ENCODE measurements at places on chromosomes 5 and 9.

- H3K4me3 ChIP-seq, result no peak overlapping the region
- no peaks in the 10 kb centered on the region for H3K36me3 ChIP-seq
Observed at GRCh38 chr5:39302472-39302871, 61.8 kb downstream of the C9 start.

- H3K4me1 ChIP-seq, result no peaks in the 10 kb centered on the region
- H3K4me3 ChIP-seq, result no peak overlapping the region
- DNase-seq, result no peak
- no peaks in the 10 kb centered on the region for H3K27me3 ChIP-seq
- H3K27ac ChIP-seq, result no peak overlapping the region
Observed at GRCh38 chr9:25889661-25890060, 211.4 kb upstream of the TUSC1 start.

DNA sequence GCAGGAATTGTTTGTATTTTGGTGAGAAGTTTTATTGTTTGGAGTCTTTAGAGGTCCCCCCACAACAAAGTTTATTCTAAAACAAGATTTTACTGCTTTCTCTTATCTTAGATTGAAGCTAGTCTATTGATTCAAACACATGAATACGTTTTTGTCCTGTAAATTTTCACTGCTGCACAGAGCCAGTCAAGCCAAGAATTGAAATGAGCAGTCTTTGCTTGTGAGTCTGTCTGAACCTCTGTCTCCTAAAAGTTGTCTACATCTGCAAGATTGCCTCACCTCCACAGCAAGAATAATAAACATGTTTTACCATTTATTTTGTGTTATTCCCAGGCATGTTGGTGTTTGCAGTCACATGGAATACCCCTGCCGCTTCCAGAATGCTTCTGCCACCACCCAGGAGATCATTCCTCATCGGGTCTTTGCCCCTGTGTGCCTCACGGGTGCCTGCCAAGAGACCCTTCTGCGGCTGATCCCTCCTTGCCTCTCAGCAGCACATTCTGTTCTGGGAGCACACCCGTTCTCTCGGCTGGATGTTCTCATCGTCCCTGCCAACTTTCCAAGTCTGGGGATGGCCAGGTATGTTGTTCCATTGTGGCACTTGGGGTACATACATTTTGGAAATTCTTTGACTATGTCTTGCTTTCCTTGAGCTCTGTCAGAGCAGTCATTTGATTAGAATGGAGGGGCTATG is 74.1 kb downstream of the AOPEP start:
- H3K27ac ChIP-seq, result no peak overlapping the region
- DNase-seq, result no peak
- H3K36me3 ChIP-seq, result no peaks in the 10 kb centered on the region
- H3K4me1 ChIP-seq, result no peaks in the 10 kb centered on the region
- no peak overlapping the region for H3K4me3 ChIP-seq

DNA sequence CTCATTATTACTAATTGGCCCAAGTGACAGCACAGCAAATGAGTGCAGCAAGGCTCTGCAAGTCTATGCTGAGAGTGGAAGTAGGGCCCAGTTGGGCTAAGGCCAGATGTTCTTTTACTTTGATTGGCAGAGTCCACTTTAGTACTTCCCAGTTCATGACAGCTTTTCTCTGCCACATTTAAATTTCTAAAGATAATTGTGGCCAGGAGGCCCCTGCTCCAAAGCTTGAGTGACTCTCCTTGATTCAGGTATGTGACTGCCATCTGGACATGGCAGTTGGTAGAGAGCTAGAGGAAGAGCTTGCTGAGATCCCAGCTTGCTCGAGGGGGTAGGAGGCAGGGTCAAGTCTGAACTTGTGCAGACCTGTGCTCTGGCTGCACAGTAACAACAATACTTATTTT is 154.1 kb downstream of the CARTPT start:
- H3K4me3 ChIP-seq, result no peak overlapping the region
- no peak for DNase-seq
- no peak overlapping the region for H3K27ac ChIP-seq
- no peaks in the 10 kb centered on the region for H3K4me1 ChIP-seq
- no peaks in the 10 kb centered on the region for H3K36me3 ChIP-seq
- H3K27me3 ChIP-seq, result no peaks in the 10 kb centered on the region

DNA sequence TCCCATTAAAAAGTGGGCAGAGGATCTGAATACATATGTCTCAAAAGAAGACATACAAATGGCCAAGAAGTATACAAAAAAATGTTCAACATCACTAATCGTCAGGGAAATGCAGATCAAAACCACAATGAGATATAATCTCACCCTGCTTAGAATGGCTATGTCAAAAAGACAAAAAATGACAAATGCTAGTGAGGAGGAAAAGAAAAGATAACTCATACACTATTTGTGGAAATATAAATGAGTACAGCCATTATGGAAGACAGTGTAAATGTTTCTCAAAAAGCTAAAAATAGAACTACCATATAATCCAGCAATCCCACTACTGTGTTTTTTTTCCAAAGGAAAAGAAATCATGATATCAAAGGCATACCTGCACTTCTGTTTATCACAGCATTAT is 450.7 kb downstream of the EFNA5 start:
- H3K27me3 ChIP-seq, result no peaks in the 10 kb centered on the region
- H3K36me3 ChIP-seq, result no peaks in the 10 kb centered on the region
- H3K27ac ChIP-seq, result no peak overlapping the region
- no peaks in the 10 kb centered on the region for H3K4me1 ChIP-seq
- H3K4me3 ChIP-seq, result no peak overlapping the region

GRCh38 chr5:63690546-63690945 is 271.7 kb downstream of the HTR1A start:
- no peaks in the 10 kb centered on the region for H3K4me1 ChIP-seq
- H3K4me3 ChIP-seq, result no peak overlapping the region
- H3K27ac ChIP-seq, result no peak overlapping the region

DNA sequence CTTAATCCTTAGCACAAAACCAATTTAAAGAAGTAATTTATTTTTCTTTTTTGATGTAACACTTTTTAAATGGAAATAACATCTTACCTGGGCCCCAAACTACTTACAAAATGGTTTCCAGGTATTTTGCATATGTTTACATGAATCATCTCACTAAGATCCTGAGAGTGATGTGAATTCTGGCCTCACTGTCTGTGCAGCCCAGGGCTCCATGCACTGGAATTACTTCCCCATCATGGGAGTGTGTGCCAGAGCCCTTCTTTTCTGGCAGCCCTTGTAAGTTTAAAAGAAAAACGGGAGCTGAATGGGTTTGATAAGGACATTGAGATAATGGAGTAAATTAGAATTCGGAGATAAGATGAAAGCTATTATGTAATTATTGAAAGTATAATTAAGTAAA is 12.2 kb upstream of the F2R start:
- peaks cover 5% of the 10 kb centered on the region for H3K36me3 ChIP-seq
- no peak overlapping the region for H3K27ac ChIP-seq
- H3K27me3 ChIP-seq, result no peaks in the 10 kb centered on the region

DNA sequence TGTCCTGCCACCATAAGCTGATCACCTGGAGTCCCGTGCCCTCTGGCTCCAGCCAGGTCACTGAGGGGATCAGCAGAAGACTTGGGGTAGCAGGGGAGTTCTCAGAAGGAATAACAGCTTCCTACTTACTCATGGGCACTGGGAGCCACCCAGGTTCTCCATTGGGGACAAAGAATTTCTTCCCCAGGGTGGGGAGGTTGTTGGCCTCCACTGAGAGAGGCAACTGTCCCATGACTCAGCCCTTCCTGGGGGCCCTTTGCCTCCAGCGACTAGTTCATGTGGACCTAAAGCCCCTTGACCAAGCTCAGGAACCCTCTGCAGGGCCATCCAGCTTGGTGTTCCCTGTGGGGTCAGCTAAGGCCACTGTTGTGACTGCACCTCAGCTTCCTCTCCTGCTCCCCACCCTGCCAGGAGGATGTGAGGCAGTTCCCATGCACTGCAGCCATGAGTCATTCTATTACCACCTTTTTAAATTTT is 175.0 kb downstream of the AUH start:
- H3K27me3 ChIP-seq, result no peaks in the 10 kb centered on the region
- H3K4me3 ChIP-seq, result no peak overlapping the region
- DNase-seq, result no peak
- H3K36me3 ChIP-seq, result no peaks in the 10 kb centered on the region

DNA sequence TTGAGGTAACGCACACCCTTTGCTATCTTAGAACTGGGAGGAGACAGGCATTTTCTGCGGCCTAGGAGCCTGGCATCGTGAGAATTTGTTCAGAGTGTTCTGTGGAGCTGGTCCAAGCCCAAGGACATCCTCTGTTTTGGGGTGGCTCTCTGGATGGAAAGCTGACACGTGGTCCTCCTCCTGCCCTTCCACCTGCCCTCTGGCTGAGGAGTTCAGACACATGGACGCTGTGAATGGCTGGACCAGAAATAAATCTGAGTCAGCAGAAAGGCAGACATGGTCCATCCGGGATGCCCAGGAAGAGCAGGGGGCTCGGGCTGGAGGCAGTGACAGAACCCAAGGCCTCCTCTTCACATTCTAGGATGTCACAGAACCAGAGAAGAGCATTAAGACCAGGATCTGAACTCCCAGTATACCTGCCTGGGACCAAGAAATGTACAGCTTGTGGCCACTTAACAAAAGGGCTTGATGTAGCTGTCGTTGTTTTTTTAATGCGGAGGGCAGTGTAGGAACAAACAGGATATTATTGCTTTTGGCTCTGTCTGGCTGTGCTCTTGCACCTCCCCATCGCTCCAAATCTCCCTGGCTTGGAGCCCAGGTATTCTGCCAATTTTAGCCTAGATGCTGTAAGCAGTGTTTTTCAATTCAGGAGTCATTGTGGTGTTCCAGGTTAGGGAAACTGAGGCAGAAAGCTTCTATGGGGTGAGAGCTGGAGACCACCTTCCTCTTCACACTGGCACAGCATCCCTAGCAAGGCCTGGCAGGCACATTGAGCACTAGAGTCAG is 2.4 kb downstream of the CKMT2 start:
- H3K4me1 ChIP-seq, result peaks cover 21% of the 10 kb centered on the region
- no peak for DNase-seq
- no peaks in the 10 kb centered on the region for H3K27me3 ChIP-seq
- no peak overlapping the region for H3K4me3 ChIP-seq
- H3K27ac ChIP-seq, result no peak overlapping the region

DNA sequence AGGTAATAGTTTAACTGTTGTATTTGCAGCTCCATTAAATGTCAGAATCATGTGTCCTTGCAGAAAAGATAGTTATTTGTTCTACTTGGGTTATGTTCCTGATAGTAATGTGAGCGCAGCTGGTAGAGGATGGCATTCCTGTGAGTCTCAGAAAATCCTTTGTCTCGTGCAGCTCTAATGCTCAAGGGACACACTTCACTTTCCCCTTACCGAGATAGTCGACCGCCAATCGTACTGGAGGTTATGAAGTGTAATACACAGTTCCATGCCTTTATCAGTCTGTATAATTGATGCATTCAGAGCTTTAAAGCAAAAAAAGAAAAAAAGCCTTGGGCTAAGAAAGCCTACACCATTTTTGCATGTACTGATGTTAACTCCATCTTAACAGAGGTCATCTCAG is 60.2 kb upstream of the SRP19 start:
- DNase-seq, result no peak
- H3K4me1 ChIP-seq, result no peaks in the 10 kb centered on the region
- peaks cover 12% of the 10 kb centered on the region for H3K36me3 ChIP-seq
- no peak overlapping the region for H3K4me3 ChIP-seq
- H3K27me3 ChIP-seq, result no peaks in the 10 kb centered on the region

DNA sequence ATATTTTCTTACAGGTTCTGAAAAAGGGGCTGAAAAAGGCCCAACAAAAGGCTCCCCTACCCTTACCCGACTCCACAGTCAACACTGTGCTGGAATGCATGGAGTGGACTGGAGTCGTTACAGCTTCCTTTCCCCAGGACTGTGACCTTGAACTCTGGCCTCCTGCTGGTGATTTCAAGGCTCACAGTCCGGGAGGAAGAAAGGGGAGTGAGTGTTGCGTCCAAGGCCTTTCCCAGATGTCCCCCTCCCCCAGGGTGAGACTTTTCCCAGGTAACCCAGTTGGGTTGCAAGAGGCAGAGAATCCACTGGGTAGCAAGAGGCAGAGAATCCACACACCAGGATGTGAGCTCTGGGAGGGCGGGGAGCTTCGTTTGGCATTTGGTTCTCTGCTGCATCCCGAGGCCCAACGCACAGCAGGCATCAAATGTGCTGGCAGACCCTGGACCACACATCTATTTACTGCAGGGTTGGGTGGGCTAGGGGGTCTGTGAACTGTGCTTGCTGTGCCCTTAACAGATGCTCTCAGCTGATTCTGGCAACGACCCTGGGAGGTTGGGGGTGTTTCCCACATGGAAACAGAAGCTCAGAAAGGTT is 37.5 kb downstream of the FABP6 start:
- H3K4me1 ChIP-seq, result no peaks in the 10 kb centered on the region
- H3K36me3 ChIP-seq, result no peaks in the 10 kb centered on the region
- H3K27me3 ChIP-seq, result peaks cover 21% of the 10 kb centered on the region
- no peak overlapping the region for H3K4me3 ChIP-seq
- H3K27ac ChIP-seq, result no peak overlapping the region

DNA sequence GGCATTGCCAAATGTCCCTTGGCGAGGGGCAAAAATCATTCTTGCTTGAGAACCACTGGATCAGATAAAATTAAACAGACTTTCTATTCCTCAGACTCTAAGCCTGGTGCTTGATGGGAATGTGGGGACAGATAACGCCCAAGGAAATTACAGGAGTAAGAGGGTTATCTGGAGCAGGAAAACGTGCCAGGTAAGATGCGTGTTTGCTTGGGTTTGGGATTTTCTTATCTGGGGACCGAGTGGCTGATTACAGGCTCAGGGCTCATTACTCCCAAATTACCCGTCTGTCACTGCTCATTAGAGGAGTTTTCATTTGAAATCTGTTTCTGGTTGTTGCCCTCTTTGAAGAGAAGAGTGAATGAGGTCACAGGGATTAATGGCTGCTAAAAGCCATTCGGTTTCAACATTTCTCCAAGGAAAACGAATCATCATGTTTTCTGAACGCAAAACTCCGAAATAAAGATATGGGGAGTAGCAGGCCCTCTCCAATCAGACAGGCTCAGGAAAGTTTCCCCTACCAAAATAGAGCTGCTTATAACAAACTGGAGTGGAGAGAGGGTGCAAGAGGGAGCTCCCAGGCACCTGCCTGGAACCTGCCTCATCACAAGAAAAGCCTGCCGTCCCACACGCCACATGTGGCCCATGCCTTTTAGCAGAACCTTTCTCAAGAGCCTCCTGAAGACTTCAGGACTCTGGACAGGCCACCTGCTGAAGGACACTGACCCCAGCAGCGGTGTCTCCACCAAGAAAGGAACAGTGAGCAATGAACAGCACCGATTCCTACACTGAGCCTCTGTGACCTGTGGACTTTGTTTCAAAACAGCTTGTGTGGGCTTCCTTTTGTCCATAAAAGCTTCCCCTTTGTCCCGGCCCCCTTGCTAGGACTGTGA is 136.4 kb downstream of the ICE1 start:
- no peaks in the 10 kb centered on the region for H3K36me3 ChIP-seq
- H3K4me3 ChIP-seq, result no peak overlapping the region
- no peak overlapping the region for H3K27ac ChIP-seq
- H3K27me3 ChIP-seq, result peaks cover 10% of the 10 kb centered on the region

- H3K27me3 ChIP-seq, result no peaks in the 10 kb centered on the region
- H3K4me3 ChIP-seq, result no peak overlapping the region
- H3K27ac ChIP-seq, result peak overlapping the region; percentile 32
Observed at GRCh38 chr9:127746959-127747569, 12.0 kb upstream of the TOR2A start.

DNA sequence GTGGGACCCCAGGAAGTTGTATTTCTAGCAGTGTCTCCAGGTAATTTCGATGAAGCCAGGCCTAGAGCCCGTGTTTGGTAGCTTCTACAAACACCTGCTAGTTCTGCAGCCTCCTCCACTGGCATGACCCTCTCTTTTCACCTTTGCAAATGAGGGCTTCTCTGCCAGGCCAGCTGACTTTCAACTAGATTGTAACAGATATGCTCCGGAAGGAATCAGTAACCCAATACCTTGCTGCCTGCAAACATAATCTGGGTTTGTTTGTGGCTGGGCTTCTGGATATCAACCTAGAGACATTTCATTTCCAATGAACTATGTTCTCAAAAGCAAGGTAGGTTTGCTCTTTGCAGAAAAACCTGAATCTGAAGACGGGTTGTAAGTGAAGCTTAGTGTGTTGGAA is 354.8 kb downstream of the DMRT2 start:
- H3K4me1 ChIP-seq, result no peaks in the 10 kb centered on the region
- no peaks in the 10 kb centered on the region for H3K36me3 ChIP-seq
- H3K27me3 ChIP-seq, result no peaks in the 10 kb centered on the region
- H3K27ac ChIP-seq, result no peak overlapping the region

All from T-cell (primary cell).